Activated naive CD8-positive, alpha-beta T cell treated with anti-CD3 and anti-CD28 coated beads for 36 hours (primary cell): ENCODE measurements at places on chromosomes 2 and 18. TPM values are rescaled to one million over a fixed set of nuclear protein-coding genes. Genes with fewer than 3 reads are reported as not detected.

DNA sequence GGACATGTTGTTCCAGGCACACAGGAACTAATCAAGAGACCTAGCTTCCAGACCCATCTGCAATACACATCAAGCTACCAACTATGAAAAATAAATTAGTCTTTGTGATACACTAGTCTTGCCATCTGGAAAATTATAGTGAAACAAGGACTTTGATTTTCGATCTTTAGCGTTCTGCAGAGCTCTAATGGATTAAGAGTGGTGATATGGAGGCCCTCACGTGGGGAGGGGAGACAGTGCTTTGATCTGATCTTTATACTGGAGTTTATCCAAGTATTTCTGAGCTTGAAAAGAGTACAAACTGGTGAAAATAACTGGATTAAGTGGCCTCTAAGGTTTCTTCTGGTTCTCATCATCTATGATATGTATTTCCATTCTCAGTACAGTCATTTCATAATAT is 273.4 kb upstream of the CDH7 start:
- no peak for DNase-seq

Gene GREB1
- total RNA-seq: 1.0 TPM

Gene CDCA7
- total RNA-seq: 79.3 TPM

DNA sequence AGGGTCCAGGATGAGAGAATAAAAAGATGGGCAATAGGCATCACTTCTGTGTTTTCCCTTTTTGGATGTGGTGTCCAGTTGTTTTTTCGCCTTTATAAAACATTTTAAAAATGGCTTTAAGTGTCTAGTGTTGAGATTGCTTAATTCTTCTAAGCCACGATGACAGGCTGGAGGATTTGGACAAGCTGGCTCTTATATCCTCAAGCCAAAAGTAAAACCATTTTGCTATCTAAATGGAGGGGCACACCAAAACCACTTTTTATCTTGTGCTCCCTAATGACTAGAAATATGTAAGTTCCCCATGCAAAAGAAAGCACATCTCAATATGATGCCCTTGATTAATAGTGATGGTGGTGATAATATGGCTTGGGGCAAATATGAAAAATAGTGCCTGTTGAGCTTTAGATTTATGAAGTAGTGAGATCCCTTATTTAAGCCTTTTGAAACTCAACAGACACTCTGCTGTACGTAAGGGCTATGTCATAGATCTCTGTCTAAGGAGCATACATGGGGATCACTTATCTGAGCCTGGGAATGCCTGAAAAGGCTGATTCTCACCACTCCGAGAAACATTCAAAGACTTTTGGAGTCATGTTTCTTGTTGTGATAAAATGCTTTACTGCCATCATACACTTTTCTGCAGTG is 185.5 kb downstream of the KCNS3 start:
- no peak for DNase-seq

DNA sequence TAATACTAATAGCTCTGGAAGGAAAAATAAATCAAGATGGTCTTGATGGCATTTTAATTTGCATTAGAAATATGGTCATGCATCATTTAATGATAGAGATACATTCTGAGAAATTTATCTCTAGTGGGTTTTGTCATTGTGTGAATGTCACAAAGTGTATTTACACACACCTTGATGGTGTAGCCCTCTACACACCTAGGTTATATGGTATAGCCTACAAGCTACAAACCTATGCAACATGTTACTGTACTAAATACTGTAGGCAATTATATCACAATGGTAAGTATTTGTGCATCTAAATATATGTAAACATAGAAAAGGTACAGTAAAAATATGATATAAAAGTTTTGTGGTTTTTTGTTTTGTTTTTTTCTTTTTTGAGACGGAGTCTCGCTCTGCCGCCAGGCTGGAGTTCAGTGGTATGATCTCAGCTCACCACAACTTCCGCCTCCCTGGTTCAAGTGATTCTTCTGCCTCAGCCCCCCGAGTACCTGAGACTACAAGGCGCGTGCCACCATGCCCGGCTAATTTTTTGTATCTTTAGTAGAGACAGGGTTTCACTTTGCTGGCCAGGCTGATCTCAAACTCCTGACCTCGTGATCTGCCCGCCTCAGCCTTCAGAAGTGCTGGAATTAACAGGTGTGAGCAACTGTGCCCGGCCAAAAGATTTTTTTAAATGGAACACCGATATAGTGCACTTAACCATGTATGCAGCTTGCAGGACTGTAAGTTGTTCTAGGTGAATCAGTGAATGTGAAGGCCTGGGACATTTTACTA is 83.7 kb upstream of the UBXN4 start:
- peak; percentile 64 for DNase-seq

DNA sequence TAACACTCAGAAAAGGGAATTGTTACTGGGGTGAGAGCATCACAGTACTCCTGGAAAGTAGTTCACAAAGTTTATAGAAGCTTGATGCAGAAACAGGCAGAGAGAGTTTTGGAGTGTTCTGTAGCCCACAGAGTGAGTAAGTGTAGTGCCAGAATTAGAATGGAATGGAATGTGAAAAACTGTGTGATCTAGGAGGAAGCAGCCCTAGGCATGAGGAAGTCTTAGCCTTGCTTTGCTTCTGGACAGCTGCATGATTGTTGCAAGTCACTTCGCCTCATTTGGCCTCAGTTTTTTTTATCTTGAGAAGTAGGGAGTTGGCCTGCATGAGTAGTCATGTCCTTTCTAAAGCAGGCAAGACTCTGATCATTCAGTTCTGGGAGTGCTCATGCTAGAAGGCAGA is 10.9 kb downstream of the SERPINB12 start:
- no peak for DNase-seq

Gene RAX
- not detected for total RNA-seq

Gene CD207
- not detected for total RNA-seq

DNA sequence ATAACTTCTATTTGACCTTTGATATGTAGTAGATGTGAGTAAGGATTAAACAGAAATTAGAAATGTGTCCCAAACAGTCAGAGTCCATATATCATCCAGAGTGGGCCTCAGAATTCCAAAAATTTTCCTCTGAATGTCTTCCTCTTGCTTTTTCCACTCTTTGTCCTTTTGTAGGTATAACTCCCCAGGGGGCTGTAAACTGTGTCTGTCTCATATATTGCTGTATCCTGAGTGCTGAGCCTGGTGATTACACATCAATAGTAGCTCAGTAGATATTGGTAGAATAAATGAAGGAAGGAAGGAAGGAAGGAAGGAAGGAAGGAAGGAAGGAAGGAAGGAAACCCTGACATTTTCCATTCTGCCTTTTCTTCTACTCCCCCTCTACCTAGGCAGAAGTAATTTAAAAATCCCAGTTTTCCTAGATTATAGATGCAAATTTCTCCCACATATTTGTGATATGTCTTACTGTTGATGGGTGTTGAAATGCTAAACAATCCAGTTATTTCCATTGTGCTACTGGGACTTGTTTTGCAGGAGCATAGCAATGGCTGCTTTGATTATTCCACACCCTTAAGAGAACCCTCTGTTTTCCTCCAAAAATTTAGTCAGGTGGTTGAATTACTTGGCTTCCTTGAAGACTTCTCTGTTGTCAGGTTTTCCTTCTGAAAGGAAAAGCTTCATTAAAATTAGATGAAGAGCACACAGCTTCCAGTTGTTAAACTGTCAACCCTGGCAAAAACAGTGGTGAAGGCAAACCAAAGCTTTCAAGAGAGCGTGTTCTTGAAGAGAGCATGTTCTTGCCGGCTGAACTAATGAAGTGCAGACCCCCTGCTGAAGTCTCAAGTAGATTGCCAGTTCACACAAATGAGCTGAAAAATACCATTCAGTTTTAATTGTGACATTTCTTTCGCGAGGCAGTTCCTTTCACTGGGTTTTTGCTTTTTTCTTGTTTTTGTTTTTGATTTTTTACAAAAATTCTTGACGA is 147.8 kb downstream of the KCNE4 start:
- no peak for DNase-seq

Gene NR4A2
- total RNA-seq: 49.9 TPM

- DNase-seq: no peak
Measured at GRCh38 chr2:119112230-119112629, 46.3 kb downstream of the C1QL2 start.

Gene EML6
- total RNA-seq: 1.3 TPM

DNA sequence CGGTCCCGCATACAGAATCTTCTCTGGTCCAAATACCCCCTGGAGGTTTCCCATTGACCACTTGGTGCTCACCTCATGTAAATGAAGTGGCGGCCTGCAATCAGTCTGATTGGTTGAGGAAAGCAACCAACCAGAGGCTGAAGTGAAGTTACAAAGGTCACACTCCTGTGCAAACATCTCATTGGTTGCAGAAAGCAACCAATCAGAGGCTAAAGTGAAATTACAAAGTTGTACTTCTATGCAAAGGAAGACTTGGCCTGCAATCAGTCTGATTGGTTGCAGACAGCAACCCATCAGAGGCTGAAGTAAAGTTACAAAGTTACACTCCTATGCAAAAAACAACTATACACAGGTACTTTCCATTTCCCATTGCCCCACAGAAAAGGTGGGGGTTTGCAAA is 2.5 kb upstream of the SP100 start:
- no peak for DNase-seq

DNA sequence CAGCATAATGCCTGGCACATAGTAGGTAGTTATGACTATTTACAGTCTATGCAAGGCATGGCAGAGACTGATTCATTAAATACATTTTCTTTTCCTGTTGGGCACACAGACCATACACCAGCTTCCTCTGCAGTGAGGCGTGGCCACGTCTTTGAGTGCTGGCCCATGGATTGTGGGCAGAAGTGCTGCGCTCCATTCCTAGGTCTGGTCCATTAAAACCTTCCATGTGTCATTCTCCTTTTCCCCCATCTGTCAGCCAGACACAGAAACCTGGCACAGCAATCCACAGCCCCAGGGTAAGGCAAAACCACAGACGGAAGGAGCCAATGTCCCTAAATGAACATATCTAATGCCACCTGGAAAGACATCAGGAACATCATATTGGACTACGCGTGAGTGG is 141.9 kb downstream of the TTC32 start:
- DNase-seq: no peak
